ENCODE measurements at places on chromosomes 2 and 18. TPM values are rescaled to one million over a fixed set of nuclear protein-coding genes. Genes with fewer than 3 reads are reported as not detected.
A peak's percentile ranks its signal among the peaks of the same experiment; 100 is the strongest.

DNA sequence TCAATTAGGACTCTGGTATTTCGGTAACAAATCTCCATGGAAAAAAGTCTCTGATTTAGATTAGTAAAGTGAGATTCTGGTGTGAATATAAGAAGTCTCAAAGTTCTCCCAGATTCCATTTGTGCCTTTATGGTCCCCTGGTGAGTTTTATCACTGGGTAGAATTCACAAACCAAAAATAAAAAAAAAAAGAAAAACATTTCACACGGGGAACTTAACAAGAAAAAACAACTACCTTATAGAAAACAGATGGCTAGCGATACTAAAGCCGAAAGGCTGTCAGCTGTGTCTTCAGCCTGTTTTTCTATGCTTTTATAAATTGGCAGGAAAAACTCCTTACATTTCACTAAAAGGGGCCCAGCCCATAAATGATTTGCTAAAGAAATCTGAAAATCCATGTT is 50.6 kb downstream of the COL5A2 start:
- no peak for DNase-seq

Gene TMEM18
- total RNA-seq, result 15.0 TPM

Gene LRRC30
- total RNA-seq, result not detected

DNA sequence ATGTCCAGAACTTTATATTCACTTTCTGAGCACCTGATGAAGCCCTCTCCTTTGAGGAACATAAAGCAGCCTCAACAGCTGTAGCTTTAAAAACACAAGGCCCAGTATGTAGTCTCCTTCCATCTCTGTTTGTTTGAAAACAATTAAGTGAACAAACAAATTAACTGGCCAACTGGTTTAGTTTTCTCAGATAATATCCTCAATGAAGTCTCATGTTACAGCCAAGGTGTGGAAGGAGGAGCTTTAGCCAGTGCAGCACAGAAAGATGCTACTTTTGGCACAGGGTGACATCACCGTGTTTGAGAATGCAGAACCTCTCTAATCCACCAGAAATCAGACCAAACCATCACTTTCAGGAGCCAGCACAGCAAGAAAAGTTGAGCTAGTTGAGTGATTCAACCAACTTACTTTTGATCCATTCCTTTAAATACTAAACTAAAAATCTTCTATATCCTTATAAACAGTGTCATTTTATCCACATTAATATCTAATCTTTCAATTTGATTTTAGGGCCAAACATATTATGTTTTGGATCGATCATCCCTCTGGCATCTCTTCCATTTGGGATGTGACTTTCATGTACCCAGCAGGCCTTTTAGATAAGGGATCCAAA is 488.7 kb downstream of the ARHGAP15 start:
- DNase-seq, result no peak

DNA sequence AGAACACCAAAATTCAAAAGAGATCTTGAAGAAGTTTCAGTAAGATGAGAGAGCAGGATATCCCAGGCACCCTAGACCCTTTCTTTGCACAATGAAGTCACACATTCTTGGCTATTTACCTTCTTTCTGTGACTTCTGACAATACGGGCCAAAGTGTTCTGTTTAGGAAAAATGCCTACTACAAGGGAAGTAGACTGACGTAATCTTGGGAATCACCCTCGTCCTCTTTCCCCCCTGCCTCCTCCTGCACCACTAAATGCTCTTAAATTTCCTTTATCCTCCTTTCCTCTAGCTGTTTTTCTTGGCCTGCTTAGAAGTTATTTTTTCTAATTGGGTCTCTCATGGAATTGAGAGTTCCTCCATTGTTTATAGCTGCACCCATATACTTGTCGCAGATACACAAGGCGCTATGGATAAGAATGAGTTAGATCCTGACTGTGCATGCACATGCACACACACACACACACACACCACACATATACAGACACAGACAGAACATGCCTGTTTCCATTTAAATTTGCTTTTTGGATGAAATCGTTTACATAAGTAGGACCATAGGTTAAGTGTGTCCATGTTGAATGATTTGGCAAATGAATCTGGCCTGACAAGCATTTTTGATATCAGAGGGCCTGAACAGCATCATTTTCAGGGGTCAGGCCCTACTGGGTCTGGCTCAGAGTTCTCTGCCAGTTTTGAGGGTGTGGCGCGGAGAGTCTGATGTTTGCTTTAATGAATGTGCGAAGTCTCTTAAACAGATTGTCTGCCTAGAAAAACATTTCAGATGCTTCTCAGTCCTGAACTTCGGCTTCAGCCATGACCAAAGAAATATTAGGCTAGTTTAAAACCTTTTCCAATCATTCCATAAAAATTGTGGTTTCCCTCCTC is 131.9 kb upstream of the NT5C1B start:
- DNase-seq, result no peak

DNA sequence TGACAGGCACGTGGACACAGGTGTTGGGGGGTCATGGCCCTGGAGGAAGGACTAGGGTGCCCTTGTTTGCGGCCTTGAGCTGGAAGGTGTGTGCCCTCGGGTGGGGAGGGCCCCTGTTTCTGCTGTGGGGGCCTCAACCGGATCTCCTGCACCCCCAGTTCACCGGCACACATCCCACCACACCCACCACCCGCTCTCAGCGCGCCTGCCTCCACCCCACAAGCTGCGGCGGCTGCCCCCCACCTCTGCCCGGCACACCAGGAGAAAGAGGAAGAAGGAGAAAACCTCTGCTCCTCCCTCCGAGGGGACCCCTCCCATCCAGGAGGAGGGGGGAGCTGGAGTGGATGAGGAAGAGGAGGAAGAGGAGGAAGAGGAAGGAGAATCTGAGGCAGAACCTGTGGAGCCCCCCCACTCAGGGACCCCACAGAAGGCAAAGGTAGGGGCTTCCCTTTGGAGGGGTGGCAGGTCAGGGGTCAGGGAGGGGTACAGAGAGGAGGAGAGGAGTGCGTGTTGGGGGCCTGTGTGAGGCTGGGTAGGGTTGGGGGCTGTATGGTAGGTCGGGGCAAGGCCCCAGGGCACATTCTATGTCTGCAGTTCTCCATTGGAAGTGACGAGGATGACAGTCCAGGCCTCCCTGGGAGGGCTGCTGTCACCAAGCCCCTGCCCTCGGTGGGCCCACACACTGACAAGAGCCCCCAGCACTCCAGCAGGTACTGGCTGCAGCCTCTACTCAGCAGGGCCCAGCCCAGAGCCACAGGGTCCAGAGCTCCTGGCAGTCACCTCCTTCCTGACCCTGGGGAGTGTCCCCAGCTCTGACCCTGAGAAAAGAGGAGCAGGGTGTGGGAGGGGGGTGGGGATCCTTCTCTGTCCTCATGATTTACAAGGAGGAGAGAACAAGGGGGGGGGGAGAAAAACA is 1.8 kb downstream of the SLC4A3 start:
- peak; percentile 84 for DNase-seq

Gene RAX
- total RNA-seq, result not detected

Gene L3MBTL4
- 0.88 TPM for total RNA-seq

Gene DSC3
- under 0.01 TPM for total RNA-seq

- no peak for DNase-seq
Observed at GRCh38 chr2:85522090-85522647, 16.8 kb upstream of the MAT2A start.

Gene UPP2
- total RNA-seq, result not detected

GRCh38 chr2:32264422-32265105 is at the start of gene NLRC4:
TSS of gene NLRC4 (minus strand) at chr2:32264886. CDS start at chr2:32256775, 8,111 bp downstream.
- DNase-seq, result no peak

Gene IKZF2
- 10.3 TPM for total RNA-seq

Gene NDC80
- 2.2 TPM for total RNA-seq

DNA sequence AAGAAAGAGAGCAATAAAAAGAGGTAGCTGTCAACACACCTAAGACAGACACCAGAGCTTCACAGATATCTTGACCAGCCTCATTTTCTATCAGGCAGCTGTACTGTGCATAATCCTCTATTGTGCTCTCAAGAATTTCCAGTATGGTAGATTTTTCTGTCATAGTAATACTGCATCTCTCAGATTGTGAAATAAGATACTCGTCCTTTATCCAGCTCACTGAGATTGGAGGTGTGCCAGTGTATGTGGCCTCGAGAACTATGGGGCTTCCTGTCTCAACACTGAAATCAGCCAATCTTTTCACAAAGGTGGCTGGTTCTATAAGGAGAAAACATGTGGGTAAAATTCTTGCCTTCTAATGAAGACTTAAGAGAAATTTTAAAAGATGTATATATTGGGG is 88.9 kb downstream of the TTN start:
- DNase-seq, result no peak

DNA sequence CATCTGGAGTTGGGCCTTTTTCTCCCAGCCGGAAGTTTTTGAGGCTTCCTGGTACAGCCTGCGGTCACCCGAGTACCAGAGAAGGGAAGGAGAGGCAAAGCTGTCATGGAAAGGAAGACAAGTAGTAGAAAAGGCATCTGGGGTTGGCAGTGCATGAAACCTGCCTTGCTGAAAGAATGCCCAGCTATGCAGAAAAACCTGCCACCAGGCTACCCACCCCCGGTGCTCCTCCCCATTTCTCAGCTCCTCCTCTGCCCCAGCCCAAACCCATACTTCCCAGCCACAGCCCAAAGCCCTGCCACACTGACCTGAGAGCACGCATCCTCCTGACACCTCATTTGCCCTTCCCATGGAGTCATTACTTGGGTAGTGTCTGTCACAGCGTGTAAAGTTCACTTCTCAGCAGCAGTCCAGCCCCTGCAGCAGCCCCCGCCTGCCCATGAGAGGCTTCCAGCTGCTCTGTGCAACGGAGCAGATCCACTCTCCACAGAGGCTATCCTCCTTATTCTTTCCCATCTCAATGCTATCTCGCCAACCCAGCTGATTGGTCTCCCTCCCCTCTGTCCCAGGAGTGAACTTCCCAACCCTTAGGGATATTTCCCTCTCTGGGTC is 40.4 kb upstream of the MAL start:
- DNase-seq, result no peak

DNA sequence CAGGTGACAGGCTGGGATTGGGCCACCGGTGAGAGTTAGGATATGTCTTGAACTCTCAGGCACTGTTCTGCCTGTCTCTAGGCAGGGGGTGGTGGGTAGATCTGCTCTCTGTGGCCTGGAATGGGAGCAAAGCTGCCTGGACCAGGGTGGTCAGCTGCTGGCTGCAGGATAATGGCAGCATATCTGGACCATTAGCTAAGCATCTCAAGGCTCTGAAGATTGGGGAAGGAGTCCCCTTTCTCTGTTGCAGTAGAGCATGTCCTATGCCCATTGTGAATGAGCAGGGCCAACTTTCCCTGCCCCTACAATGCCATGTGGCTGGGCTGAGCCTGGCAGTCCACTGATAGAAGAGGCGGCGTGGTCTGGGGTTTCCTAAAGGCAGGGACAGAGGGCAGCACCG is 34.6 kb downstream of the LOXHD1 start:
- no peak for DNase-seq
